ENCODE measurements at places on chromosomes 3 and 15. TPM values are rescaled to one million over a fixed set of nuclear protein-coding genes. Genes with fewer than 3 reads are reported as not detected.

The CHL1 gene
- total RNA-seq: 1.6 TPM

DNA sequence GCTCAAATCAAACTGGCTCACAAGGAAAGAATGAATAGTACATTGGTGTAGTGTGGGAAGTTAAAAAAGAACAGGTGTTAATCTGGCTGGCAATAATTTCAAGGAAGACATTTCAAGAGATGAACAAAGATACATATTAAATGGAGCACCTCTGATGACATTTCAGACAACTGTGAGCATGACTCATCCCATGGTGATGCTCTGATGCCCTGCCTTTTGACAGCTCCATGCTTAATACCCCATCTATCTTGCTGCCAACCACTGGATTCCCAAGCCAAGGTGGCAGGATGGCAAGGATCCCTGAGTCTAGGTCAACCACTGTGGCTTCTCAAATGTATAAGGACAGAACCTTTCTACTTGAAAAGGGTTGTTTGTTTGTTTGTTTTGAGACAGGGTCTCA lies 29.3 kb downstream of the LRRC2 start:
- no peak for DNase-seq

DNA sequence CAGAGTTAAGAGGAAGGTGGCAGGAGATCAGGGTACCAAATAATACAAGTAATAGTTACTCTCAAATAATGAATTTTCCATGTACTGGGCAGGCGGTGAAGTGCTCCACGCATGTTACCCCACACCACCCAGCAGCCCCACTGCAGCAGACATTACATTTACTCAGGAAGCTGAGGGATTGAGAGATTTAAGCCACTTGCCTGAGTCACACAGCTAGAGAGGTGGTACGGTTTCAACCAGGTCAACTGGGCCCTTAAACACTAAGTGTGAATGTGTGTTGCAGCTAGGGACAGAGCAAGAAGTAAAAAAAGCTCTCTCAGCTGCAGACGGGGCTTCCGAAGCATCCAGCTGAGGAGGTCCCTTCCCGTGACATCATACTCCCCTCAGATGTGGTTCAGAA lies 91.3 kb downstream of the PRICKLE2 start:
- DNase-seq: no peak

DNA sequence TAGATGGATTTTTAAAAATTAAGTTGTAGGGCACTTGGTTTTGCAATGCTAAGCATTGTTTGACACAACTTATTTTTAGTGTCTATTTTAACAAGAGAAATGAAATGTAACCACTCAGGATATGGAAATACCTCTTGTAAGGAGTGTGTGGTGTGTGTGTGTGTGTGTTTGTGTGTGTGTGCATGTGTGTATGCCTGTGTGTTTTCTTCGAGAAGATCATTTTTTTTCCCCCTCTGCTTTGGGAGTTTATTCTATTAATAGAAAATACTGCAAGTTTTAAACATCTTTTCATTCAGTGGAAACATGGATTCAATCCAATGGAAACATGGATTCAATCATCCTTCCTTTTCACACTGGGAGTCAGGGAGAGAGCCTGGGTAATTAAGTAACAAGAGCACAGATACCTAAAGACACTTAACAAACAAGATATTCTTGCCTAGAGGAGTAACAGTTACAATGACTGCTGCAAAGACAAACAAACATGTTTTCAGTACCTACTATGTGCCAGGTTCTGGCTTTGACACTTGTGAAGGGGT lies 567.2 kb upstream of the TBL1XR1 start:
- peak; percentile 41 for DNase-seq

DNA sequence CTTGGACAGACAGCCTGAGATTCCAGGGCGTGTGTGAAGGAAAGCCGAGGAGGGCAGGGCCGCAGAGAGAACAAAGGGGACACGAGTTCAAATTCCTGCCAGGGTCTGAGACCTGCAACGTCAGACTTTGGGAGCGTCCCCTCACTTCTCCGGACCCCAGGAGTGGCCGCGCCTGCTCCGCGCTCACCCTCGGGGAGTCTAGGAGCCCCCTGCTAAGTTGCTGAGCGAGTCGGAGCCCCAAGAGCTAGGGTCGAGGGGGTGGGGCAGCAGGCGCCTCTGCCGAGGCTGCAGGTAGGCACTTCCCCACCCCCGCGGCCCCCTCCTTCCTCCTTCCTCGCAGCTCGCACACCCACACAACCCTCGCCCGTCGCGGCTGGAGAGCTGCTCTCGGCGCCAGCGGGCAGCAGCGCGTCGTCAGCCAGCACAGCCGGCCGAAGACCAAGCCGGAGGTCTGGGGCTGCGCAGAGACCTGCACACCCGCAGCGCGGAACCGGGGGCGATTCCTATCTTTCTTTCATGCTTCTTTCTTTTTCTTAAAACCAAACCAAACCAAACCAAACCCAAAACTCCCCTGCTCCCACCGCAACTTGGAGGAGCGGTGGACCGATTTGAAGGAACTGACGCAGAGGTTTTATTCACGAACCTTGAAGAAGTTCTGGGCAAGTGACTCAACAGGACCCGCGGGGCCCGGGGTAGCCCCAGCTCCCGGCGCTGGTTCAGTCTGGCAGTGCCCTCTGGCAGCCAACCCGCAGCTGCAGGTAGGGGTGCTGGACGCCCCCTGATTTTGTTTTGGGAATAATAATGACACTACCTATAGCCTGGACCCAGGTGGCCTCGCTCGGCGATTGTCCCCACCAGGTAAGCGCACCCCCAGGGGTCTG lies at the start of gene ANKRD34C:
Gene ANKRD34C, plus strand, starts transcription at position 352 of the 881 bp plus-strand sequence. CDS start 10,563 bp downstream, outside the sequence.
- DNase-seq: no peak

The IL20RB gene
- 0.56 TPM for total RNA-seq

The APOD gene
- not detected for total RNA-seq

The GOLGA8O gene
- 0.36 TPM for total RNA-seq

The PLAAT1 gene
- 0.54 TPM for total RNA-seq

The BNC1 gene
- 0.54 TPM for total RNA-seq

GRCh38 chr3:143775459-143775858 lies 72.8 kb downstream of the SLC9A9 start:
- peak; percentile 13 for DNase-seq

DNA sequence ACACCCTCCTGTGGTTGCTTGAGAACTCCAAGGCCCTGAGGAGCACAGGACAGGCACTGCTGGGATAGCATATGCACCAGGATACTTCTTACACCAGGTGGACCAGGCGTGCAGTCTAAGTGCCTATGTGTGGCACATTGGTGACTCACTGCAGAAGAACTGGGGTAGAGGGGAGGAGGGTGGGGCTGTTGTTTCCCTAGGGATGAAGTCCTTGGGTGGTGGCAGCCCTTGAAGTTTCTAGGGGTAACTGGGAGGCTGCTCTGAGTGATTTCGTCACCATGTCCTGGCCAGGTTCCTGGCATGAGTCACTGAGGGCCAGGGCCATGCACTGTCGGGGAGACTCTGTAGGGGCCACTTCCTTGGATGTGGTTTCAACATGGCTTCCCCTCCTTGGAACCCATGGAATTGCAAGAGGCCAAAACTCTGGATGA lies 15.9 kb downstream of the MYZAP start:
- no peak for DNase-seq

DNA sequence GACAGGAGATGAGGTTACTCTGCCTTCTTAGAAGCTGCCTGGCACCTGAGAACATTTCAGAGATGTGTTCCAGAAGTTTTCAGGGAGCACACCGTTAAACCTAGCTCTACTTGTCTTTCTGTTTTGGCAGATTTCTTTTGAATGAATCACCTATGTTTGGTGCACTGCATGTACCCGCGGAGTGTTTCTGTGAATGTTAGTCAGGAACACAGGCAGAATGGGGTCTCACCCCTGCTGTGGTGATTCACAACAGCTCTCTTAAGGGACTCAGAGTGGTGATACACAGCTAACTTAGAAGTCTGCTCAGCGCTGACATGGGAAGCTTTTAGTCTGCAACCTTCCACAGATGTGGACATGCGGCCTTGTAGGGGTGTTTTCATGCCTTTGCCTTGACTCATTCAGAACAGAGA lies 24.0 kb downstream of the TSEN2 start:
- DNase-seq: peak; percentile 100

The KLHL6 gene
- not detected for total RNA-seq

The MNS1 gene
- total RNA-seq: 0.36 TPM

DNA sequence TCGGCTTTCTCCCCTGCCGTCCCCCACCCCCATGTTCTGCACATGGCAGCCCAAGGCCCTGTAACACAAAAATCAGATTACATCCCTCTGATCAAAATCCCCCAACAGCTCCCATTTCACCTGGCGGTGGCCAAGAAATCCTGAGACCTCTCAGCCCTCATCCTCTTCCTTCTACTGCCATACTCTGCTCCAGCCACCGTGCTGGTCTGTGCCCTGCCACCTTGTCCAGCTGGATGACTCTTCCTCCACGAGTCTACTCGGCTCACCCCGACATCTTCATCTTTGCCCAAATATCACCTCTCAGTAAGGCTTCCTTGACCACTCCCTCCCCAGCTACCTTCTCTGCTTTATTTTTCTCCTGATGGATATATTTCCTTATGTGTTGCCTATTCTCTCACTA lies 3.1 kb downstream of the CCDC51 start:
- DNase-seq: no peak

DNA sequence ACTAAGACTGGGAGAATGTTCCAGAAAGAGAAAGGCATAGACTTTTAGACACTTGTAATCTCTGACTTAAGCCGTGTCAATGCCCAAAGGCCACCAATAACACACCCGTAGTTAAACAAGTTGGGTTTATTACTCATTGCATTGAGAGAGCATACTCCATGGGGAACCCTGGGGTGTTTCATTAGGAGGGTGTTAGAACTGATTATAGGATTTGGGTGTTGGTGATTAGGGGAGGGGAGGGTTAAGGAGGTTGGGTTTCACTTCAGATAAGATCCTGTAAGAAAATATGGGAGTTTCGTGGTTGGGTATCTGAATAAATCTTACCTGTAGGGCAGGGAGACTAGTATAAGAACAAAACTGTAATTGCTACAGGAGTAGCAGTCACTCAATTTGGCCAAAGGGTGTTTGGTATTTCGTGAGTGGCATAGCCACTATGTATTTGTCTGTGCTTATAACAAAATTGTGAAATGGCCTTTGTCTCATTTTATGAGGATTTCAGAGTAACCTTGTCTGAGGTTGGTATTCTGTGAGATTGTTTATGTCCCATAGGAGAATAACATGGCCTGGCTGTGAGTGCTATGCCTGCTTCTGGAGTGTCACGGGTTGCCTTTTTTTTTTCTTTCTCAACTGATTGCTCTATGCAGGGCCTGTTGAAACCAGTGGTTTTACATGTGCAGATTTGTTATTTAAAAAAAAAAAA lies 2.9 kb downstream of the HACD3 start:
- peak; percentile 18 for DNase-seq

The OR5K2 gene
- total RNA-seq: not detected

DNA sequence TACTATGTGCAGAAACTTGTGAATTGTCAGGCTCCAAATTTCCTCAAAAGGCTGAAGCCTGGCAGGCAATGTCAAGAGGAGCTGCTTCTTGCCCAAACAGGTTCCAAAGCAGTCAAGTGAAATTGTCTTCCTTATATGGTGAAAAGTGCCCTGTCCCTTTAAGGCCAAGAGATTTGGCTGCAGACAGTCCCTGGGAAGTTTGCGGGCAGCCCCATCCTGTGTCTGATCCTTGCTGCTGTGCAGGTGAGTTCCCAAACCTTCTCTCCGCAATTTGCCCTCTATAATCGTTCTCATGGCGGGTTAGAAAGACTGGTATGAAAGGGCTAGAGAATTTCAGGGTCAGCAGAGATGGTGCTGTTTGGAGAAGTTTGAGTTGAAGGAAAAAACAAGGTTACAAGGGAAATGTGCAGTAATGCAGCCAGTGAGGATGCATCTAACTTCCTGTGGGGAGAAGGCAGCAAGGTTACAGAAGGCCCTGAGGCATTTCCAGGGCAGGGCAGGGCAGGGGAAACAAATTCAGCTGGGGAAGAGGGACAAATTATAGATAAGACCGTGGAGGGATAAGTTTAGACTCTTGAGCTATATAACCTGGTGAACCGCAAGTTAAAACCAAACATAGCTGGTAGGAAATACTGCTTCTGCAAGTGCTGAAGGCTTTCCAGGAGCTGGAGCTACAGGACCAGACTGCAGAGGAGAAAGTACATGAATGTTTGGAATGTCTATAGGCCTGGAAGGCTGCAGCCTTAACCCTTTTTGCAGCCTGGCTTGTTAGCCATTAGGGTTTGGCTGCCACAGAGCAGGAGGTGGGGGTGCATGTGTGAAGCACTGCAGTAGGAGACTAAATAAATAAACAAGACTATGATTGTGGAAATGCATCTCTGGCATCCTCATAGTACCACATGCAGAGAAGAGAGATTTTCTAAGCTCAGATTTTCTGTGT lies 256.2 kb upstream of the IL12A start:
- peak; percentile 86 for DNase-seq

The CDCP1 gene
- 2.5 TPM for total RNA-seq

The MOBP gene
- not detected for total RNA-seq

- DNase-seq: peak; percentile 52
These were observed 29.3 kb upstream of the SH3BP5 start for GRCh38 chr3:15361494-15362214.

GRCh38 chr3:62527474-62527873 lies 154.1 kb upstream of the FEZF2 start:
- no peak for DNase-seq

DNA sequence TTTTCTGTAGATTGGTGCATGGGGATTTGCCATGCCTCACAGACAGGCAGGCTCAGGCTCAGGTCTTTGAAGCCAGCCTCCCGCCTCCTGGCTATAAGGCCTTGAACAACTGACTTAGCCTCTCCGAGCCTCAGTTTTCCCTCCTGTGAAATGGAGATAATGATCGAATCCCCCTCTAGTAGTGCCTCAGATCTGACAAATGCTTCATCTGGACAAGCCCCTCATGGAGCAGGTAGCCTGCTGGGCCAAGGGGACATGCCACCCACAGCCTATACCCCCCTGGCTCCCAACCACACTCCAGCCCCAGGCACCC lies 68.1 kb upstream of the LCTL start:
- no peak for DNase-seq

- DNase-seq: no peak
These were observed 49.8 kb upstream of the SYN2 start for GRCh38 chr3:11954312-11954934.

The RCN2 gene
- total RNA-seq: 26.1 TPM

GRCh38 chr15:89406940-89407607 lies 72.5 kb upstream of the POLG start:
- DNase-seq: no peak

DNA sequence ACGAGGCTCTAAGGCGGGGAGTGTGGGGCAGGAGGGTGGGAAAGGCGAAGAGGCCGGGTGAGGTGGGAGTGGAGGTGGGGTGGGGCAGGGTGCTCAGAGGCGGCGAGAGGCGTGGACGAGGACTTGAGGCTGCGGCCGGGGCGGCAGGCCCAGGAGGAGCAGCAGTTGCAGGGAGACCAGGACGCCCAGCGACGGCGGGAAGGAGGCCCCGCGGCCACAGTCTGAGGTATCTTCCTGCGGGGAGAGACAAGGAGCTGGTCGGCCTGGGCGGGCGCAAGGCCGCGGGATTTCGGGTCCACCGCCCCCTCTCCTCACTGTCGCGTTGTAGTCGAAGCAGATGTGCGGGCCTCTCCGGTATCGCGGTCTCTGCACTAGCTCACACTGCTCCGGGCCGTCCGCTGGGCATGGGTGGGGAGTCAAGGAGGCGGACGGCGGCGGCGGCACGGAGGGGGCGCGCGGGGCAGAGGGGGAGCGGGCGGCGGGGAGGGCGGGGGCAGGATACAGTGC lies 5.3 kb upstream of the TMEM115 start:
- no peak for DNase-seq

Data from IMR-90 (cell line).